ENCODE measurements at places on chromosomes 7 and 10.

- no peak for DNase-seq
Observed at GRCh38 chr7:1004018-1004852, 21.3 kb downstream of the CYP2W1 start.

DNA sequence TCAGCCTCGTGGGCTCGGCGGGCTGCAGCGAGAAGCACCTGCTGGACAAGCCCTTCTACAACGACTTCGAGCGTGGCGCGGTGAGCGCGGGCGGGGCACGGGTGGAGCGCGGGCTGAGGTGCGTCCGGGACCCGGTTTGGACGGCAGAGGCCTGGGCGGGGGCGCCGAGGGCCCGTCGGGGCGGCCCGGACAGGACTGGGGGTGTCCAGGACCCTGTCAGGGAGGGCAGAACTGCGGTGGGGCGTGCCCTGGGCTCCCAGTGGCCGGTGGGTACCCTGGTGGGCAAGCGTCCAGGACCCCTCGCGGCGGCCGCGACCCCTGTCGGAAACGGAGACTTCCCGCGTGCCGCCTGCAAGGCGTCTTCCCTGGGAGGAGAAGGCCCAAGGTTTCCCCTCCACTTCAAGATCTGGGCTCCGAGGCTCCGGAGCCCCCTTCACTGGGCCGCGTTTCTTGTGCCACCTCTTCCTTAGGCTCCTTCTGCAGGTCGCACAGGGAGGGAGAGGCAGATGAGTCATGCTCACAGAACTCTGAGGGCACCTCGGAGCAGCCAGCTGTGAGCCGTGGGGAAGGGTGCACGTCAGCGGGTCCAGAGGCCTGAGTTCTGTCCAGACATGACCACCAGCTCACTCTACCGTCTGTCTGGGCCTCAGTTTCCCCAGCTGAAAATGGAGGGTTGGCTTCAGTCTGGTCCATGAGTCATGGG lies 485 bp downstream of the ALOX5 start:
- no peak for DNase-seq

- no peak for DNase-seq
Observed at GRCh38 chr7:8209353-8209752, 52.6 kb downstream of the ICA1 start.

GRCh38 chr10:87657371-87657770 lies 2.3 kb upstream of the PAPSS2 start:
- no peak for DNase-seq

GRCh38 chr10:59898125-59898835 lies 8.1 kb downstream of the CCDC6 start:
- no peak for DNase-seq

- no peak for DNase-seq
Observed at GRCh38 chr10:57955076-57955475, 312.6 kb downstream of the IPMK start.

DNA sequence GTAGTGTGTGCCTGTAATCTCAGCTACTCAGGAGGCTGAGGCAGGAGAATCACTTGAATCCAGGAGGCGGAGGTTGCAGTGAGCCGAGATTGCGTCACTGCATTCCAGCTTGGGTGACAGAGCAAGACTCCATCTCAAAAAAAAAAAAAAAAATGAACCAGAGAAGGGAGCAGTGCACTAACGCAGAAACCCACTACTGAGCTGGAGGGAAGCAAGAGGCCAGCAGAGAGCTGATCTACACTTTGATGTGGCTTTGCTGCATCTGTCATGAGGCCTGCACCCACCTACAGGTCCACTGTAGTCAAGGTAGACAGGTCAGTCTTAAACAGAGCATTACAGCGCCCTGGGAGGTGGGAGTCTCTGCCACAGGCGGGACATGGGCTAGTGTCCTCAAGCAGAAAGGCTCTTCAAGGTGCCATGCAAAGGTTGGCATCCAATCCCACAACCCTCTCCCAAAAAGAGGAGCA lies 30.0 kb downstream of the MAT1A start:
- DNase-seq, result no peak

DNA sequence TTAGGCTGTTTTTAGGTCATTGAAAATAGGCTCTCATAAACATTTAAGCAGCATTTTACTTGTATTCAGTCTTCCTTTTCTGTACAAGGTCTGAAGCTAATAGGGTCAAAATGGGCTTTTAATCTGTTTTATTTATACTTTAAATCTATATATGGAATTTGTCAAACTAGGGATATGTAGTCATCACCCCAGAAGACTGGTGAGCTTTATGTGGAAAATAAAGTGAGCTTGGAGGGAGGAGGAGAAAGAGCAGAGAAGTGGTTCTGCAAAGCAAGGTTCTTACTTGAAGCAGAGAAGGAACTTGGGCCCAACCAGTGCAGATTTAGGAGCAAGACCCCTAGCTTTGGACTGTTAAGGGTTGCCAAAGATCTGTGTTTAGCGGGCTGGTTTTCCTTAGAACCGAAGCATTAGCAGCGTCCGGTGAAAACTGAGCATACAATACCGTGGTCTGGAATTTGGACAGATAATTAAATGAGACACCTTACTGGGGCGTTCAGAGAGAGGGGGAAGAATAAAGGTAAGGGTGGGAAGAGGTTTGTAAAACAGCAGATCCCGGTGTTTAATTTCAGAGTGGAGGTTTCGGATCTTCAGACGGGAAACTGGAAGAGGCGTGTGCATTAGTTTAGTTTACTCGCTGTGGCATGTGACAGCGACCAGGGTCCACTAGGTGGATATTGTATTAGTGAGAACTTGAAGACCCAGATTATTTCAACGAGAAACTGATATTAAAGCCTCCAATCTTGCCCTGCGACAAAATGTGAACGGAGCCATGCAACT lies 2.4 kb downstream of the BAMBI start:
- DNase-seq, result no peak

DNA sequence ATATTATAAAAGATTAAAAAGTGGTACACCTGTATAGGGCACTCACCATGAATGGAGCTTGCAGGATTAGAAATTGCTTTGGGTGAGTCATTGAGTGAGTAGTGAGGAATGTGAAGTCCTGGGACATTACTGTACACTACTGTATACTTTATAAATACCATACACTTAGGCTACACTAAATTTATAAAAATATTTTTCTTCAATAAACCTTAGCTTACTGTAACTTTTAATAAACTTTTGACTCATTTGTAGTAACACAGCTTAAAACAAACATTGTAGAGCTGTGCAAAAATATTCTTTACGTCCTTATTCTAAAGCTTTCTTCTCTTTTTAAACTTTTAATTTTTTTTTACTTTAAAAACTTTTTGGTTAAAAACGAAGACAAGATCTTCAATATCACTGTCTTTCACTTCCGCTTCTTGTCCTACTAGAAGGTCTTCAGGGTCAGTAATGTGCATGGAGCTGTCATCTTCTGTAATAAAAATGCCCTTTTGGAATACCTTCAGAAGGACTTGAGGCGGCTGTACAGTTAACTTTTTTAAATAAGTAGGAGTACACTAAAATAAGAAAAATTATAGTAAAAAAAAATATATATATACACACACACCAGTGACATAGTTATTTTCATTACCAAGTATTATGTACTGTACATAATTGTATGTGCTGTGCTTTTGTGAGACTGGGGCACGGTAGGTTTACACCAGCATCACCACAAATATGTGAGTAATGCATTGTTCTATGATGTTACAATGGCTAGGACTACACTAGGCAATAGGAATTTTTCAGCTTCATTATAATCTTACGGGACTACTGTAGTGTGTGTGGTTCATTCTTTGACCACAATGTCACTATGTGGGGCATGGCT lies 3.5 kb downstream of the STK31 start:
- no peak for DNase-seq

Measured in stimulated activated CD4-positive, alpha-beta T cell treated with anti-CD3 and anti-CD28 coated beads, Interleukin-1b, Interleukin-23, amount 100 ng/mL, for 1 hour (primary cell).